ENCODE measurements at places on chromosomes 7 and 10. TPM values are rescaled to one million over a fixed set of nuclear protein-coding genes. Genes with fewer than 3 reads are reported as not detected.

The CHRM2 gene
- 0.40 TPM for total RNA-seq

The HERC4 gene
- 40.6 TPM for total RNA-seq

The VENTX gene
- 1.8 TPM for total RNA-seq

The GPR26 gene
- total RNA-seq = 0.23 TPM

The PIK3AP1 gene
- 3.8 TPM for total RNA-seq

The CCL26 gene
- total RNA-seq = not detected

The LIPN gene
- not detected for total RNA-seq

The UCMA gene
- total RNA-seq = not detected

The RBM20 gene
- total RNA-seq = 0.41 TPM

The NPC1L1 gene
- total RNA-seq = 0.23 TPM

- DNase-seq = no peak
- no peaks in the 10 kb centered on the region for H3K27me3 ChIP-seq
- H3K4me1 ChIP-seq = no peaks in the 10 kb centered on the region
- no peak overlapping the region for H3K4me3 ChIP-seq
Measured at GRCh38 chr7:133672866-133673265, 420.0 kb downstream of the EXOC4 start.

- DNase-seq = no peak
- H3K27ac ChIP-seq = no peak overlapping the region
- no peaks in the 10 kb centered on the region for H3K27me3 ChIP-seq
- no peaks in the 10 kb centered on the region for H3K36me3 ChIP-seq
- H3K4me1 ChIP-seq = peaks cover 5% of the 10 kb centered on the region
Measured at GRCh38 chr7:70739646-70740210, 392.2 kb upstream of the GALNT17 start.

DNA sequence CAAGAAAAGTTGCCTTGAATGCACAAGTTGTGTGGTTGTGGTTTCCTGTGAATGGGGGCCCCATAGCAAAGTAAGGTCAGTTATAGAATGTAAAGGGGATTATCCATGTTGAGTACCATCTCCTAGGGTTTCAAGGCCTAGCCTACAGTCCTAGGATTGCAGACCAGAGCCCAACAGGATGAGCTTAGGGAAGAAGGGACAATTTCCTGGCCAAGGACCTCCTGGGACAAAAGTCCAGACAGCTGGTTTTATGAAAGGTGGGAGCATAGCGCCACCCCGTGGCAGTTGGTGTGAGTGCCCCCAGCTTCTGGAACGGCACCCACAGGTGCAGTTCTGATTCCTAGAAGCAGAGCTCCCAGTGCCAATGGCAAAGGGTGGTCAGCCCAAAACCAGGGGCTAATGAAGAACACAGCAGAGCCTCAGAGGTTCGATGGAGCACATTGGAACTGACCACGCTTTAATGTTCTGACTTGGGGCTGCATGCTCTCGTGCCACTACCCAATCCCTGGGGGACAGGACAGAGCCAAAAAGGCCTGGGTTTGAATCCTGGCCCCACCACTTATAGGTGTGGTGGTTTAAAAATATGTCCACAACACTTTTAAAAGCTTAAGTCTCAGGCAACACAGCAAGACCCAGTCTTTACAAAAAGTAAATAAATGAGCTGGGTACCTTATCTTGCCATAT, 25.8 kb upstream of the TMEM120A start:
- no peaks in the 10 kb centered on the region for H3K36me3 ChIP-seq
- H3K27ac ChIP-seq = no peak overlapping the region
- H3K27me3 ChIP-seq = no peaks in the 10 kb centered on the region
- H3K4me1 ChIP-seq = no peaks in the 10 kb centered on the region
- peak; percentile 62 for DNase-seq

- H3K4me1 ChIP-seq = no peaks in the 10 kb centered on the region
- H3K4me3 ChIP-seq = no peak overlapping the region
- H3K36me3 ChIP-seq = no peaks in the 10 kb centered on the region
Measured at GRCh38 chr10:88091490-88092061, 228.2 kb downstream of the PTEN start.

GRCh38 chr7:139054101-139054500, 18.3 kb upstream of the ZC3HAV1L start:
- no peak for DNase-seq
- H3K27me3 ChIP-seq = no peaks in the 10 kb centered on the region

DNA sequence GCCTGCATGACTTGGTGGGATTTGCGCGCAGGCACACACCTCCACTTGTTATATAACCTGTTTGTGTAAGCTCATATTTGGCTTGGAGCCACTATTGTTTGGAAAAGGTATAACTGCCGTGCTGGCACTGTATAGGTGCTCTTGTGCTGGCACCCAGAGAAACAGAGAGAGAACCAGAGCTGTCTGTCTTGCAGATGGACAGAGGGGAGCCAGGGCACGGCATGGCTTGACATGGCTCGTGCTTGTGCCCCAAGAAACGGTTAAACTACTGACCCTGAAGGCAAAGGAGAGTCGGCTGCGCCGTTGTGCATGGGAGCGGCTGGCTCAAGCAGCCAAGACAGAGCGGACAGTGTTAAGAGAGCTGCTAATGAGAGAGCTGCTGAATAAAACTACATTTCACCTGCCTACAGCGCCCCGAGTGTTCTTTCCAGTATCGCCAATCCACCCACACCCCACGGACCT, 23.2 kb downstream of the RAPGEF5 start:
- no peak overlapping the region for H3K4me3 ChIP-seq
- H3K27me3 ChIP-seq = no peaks in the 10 kb centered on the region
- no peak overlapping the region for H3K27ac ChIP-seq
- H3K36me3 ChIP-seq = no peaks in the 10 kb centered on the region
- DNase-seq = no peak

GRCh38 chr7:115558161-115558560, 472.4 kb downstream of the TFEC start:
- no peak for DNase-seq
- no peaks in the 10 kb centered on the region for H3K27me3 ChIP-seq
- H3K4me1 ChIP-seq = no peaks in the 10 kb centered on the region
- no peak overlapping the region for H3K4me3 ChIP-seq

DNA sequence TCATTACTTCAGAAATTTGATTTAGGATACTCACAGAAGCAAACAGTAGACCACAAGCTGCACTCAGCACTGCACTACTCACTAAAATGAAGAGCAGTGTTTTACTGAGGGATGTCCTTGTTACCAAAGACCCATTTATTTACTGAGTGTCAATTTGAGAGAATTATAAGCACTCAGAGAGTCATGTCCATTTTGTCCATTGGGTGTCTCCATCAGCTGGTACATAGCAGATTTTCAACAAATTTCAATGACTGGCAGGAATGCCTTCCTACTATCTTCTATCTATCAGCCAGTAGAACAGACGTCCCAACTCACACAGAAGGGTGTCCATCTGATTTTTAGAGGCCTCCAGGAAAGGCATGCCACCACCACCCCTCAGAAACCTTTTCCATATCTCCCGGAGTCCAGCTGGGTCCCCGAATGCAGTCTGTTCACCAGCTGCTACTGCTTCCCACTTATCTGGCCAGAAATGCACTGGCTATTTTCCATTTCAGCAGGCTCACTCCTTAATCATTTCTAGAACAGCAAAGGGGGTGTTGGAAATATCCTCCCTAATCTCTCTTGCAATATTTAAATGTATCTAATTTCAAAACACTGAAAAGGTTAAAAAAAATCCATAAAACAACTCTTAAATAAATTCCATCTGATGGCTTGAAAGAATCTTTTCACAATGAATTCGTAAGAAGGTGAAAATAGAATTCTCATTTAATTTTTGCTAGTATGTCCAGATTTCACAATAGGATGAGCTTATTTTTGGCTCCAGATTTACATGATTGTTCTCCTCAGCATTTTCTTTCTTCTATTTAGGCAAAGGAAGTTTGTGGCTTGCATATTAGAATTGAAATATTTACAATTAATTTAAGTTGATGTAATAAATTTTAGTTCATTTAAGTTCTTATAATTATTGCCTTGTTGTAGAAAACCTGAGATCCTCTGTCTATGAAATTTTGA, 1164.0 kb upstream of the CELF2 start:
- H3K36me3 ChIP-seq = no peaks in the 10 kb centered on the region
- no peak overlapping the region for H3K27ac ChIP-seq
- no peak overlapping the region for H3K4me3 ChIP-seq
- no peaks in the 10 kb centered on the region for H3K27me3 ChIP-seq

DNA sequence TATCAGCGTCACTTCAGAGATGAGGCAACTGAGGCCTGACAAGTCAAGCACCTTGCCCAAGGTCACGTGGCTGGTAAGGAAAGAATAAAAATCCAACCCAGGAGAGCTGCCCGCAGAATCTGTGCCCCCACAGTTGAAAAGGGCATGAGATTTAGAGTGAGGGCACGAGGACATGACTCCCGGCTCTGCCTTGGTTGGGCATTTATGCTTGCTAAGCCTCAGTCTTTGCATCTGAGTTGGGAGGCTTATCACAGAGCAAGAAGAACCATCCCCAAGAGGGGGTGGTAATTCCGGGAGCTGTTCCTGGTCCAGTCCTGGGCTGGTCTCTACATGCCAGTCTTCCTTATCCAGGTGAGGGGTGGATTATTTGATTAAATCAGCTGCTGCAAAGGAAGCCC, 37.3 kb downstream of the PLPP4 start:
- H3K4me1 ChIP-seq = no peaks in the 10 kb centered on the region
- H3K27ac ChIP-seq = no peak overlapping the region
- H3K27me3 ChIP-seq = no peaks in the 10 kb centered on the region
- no peaks in the 10 kb centered on the region for H3K36me3 ChIP-seq

DNA sequence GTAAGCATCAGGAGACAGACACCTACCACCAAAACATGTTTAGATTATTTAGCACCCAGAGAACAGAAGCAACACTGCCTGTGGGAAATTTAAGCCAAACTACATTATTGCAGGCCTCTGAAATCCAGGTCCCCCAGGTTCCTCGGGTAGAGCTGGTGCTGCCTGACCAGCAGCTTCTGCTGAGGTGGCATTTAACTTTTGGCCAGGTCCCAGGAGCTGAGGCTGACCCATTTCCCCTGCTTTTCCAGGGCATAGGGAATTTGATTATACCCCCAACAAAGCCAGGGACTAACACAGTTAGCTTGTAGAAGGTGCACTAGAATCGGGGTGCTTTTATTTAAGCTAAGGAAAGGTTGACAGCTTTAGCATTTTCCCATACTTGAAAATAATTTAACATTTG, 4.7 kb downstream of the LRRC4 start:
- H3K4me1 ChIP-seq = peaks cover 7% of the 10 kb centered on the region
- no peak overlapping the region for H3K4me3 ChIP-seq
- H3K27ac ChIP-seq = no peak overlapping the region

DNA sequence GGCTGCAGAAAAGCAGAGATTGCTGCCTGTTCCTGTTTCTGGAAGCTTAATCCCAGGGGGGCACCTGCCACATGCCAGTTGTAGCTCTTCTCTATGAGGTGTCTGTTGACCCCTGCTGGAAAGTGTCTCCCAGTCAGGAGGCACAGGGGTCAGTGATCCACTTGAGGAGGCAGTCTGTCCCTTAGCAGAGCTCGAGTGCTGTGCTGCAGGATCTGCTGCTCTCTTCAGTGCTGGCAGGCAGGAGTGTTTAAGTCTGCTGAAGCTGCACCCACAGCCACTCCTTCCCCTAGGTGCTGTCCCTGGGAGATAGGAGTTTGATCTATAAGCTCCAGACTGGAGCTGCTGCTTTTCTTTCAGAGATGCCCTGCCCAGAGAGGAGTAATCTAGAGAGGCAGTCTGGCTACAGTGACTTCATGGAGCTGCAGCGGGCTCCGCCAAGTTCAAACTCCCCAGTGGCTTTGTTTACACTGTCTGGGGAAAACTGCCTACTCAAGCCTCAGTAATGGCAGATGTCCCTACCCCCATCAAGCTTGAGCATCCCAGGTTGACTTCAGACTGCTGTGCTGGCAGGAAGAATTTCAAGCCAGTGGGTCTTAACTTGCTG, 57.6 kb upstream of the CROT start:
- no peak overlapping the region for H3K27ac ChIP-seq
- H3K36me3 ChIP-seq = no peaks in the 10 kb centered on the region
- no peak overlapping the region for H3K4me3 ChIP-seq
- H3K27me3 ChIP-seq = no peaks in the 10 kb centered on the region

- no peaks in the 10 kb centered on the region for H3K36me3 ChIP-seq
- no peaks in the 10 kb centered on the region for H3K27me3 ChIP-seq
- DNase-seq = no peak
- H3K27ac ChIP-seq = no peak overlapping the region
- no peaks in the 10 kb centered on the region for H3K4me1 ChIP-seq
Measured at GRCh38 chr10:102876747-102877153, 7.5 kb downstream of the AS3MT start.

DNA sequence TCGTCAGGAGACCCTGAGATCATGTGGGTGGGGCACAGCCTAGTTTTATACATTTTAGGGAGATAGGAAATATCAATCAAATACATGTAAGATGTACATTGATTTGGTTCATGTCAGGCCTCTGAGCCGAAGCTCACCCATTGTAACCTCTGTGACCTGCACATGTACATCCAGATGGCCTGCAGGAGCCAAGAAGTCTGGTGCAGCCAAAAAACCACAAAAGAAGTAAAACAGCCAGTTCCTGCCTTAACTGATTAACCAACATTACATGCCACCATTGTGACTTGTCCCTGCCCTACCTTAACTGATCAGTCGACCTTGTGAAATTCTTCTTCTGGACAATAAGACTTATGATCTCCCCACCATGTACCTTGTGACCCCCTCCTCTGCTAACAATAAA, 16.0 kb upstream of the LRRC61 start:
- DNase-seq = no peak
- H3K4me3 ChIP-seq = no peak overlapping the region
- H3K27me3 ChIP-seq = no peaks in the 10 kb centered on the region
- no peaks in the 10 kb centered on the region for H3K4me1 ChIP-seq
- no peaks in the 10 kb centered on the region for H3K36me3 ChIP-seq

GRCh38 chr7:87767827-87768226, 108.3 kb downstream of the SLC25A40 start:
- H3K4me1 ChIP-seq = no peaks in the 10 kb centered on the region
- DNase-seq = no peak
- H3K36me3 ChIP-seq = no peaks in the 10 kb centered on the region
- no peaks in the 10 kb centered on the region for H3K27me3 ChIP-seq
- H3K4me3 ChIP-seq = no peak overlapping the region

GRCh38 chr10:69733791-69734261, 67.9 kb upstream of the COL13A1 start:
- peaks cover 3% of the 10 kb centered on the region for H3K4me1 ChIP-seq

- H3K27ac ChIP-seq = no peak overlapping the region
- no peaks in the 10 kb centered on the region for H3K27me3 ChIP-seq
- H3K4me3 ChIP-seq = no peak overlapping the region
- DNase-seq = no peak
- no peaks in the 10 kb centered on the region for H3K36me3 ChIP-seq
- no peaks in the 10 kb centered on the region for H3K4me1 ChIP-seq
Measured at GRCh38 chr7:105622106-105622731, 40.9 kb upstream of the EFCAB10 start.

DNA sequence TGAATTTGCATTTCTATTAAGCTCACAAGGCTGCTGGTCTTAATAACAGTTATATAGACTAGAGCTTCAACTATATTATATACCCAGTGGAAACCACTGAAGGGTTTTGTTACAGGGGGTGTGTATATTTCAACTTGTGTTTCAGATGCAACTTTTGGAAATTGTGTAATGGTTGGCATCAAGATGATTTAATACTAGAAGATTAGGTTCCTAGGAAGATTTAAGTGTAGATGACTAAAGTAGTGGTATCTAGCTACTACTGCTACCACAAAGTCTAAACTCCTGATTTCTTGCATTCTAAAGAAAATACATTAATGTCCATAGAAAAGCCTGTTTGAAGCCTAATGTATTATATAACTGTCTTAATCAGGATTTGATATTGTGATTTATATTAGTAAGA, 30.2 kb downstream of the AHR start:
- H3K4me3 ChIP-seq = no peak overlapping the region
- no peaks in the 10 kb centered on the region for H3K36me3 ChIP-seq
- H3K4me1 ChIP-seq = no peaks in the 10 kb centered on the region
- no peaks in the 10 kb centered on the region for H3K27me3 ChIP-seq
- DNase-seq = no peak

- H3K36me3 ChIP-seq = peaks cover 8% of the 10 kb centered on the region
- no peak overlapping the region for H3K27ac ChIP-seq
- H3K27me3 ChIP-seq = no peaks in the 10 kb centered on the region
- no peaks in the 10 kb centered on the region for H3K4me1 ChIP-seq
- DNase-seq = no peak
Measured at GRCh38 chr10:73494213-73494612, 1.6 kb downstream of the PPP3CB start.

All from prostate gland (tissue), 2 donors.